ENCODE measurements at places on chromosomes 7 and 10.

DNA sequence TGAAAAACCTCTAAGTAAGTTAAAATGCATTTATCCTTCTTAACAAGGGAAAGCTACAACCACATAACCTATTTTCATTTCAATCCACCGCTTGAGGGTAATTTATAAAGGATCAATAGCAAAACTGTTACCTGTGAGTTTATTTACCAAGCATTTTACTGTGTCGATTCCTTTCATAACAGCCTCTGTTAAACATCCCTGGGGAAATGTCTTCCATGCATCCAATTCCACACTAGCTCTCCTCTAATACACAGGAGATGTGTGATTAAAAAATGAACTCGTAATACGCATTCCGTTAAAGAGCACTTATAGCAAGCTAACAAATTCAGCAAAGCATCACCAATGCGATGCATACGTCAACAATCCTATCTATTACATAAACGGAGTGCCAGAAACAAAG lies 185.7 kb downstream of the SFMBT2 start:
- DNase-seq, result no peak

DNA sequence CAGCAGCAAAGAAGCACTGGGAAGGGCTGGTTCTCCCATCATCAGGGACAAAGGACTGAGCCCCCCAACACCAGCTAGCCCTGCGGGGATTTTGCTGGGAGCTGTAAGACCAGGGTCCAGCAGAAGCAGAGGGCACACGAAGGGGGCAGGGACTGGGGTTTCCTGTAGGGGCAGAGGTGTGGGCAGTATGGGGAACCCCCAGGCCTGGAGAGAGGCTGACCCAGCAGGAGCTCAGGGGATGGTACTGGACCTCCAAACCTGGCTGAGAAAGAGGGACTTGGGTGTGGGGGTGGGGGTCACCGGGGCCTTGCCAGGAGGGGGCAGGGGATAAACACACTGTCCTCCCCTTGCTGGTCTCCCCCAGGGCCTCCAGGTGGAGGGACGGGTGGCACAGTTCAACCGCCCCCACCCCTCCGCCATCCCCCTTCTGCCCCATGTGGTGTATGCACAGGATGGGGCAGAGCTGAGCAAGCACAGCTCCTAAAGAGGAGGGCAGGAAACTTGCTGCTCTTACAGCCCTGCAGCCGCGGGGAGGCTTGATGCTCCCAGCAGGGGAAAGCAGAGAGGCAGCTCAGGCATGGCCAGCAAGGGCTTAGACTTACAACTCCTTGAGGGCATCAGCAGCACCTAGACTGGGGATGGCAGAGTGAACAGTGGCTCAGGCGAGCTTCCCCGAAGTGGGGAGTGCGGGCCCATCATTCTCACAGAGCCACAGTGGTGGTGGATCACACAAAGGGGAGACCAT lies 12.4 kb upstream of the RET start:
- DNase-seq, result no peak

DNA sequence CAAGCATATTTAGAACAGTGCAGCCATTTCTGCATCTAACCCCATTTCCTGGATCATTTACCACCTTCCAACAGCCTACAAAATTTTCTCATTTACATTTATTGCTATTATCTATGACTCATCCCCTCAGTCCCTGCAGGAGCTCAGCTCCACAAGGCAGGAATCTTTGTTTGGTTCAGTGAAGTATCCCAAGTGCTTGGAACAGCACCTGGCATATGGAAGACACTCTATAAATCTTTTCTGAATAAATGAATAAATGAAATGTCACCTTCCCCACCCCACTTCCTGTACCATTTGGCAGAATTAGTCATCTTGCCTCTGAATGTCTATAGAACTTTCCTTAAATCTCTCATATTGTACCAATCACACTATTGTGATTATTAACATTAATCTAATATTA lies 110.7 kb downstream of the HIP1 start:
- no peak for DNase-seq

DNA sequence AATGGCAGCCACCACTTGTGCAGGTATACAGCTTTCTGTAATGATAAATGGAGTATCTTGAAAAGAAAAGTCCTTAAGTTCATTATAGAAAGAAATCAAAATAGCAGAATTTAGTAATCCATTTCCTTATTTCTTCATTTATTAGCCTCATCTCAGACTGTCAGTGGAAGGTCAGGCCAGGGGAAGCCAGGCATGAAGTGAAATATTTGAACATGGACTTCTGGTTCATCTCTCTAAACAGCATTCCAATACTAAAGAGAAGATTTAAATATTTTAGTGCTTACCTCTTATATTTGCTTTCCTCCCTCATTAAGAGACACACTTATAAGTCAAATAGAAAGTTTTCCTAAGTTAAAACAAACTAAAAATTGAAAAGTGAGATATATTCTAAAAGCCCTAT lies 26.8 kb downstream of the TRDMT1 start:
- DNase-seq, result no peak

DNA sequence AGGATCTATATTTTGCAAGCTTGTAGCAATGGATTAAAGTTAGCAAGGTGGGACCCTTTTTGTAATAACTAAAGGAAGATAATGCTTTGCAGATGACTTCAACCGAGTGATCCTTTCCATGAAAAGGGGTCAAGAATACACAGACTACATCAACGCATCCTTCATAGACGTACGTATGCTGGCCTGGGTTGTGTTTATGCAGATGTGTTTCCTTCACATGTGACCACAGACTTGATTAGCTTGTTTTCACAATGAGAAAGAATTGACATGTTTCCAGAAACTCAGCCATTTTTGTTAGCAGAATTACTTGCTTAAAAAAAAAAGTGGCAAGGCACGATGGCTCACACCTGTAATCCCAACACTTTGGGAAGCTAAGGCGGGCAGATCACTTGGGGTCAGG lies 54.2 kb downstream of the MKI67 start:
- DNase-seq, result no peak

- no peak for DNase-seq
Observed at GRCh38 chr10:96978621-96979154, 146.6 kb downstream of the LCOR start.

- DNase-seq, result no peak
Observed at GRCh38 chr10:47296156-47296894, 3.7 kb upstream of the GDF10 start.

GRCh38 chr7:33411020-33411419 lies 281.7 kb downstream of the BBS9 start:
- DNase-seq, result no peak

GRCh38 chr7:80876894-80877414 lies 41.9 kb downstream of the SEMA3C start:
- no peak for DNase-seq

GRCh38 chr7:99040104-99040958 lies 103.6 kb downstream of the SMURF1 start:
- peak; percentile 84 for DNase-seq

DNA sequence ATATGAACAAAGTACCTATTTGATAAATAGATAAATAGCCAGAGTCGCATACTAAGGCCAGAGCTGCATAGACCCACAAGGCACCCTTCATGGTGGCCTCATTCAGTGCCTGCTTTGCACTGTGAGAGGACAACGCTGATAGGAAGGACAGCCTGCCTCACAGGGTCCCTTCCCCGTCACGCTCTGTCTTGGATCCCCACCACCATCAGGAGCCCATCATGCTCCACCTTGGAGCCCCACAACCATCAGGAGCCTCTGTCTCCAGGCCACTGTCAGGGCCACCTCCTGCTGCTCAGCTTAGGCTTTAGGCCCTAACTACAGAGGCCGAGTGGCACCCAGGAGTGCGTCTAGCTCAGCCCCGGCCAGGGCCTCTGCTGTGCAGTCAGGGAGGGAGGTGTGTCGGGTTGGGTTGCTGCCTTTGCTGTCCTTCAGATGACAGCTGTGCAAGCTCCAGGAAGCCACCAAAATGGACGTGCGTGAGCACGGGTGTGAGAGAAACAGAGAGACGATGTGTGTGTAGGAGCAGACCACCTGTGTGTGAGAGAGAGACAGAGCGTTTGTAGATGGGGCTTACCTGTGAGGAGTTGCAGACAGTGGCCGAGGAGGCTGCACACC lies 516.9 kb downstream of the GLRX3 start:
- no peak for DNase-seq

DNA sequence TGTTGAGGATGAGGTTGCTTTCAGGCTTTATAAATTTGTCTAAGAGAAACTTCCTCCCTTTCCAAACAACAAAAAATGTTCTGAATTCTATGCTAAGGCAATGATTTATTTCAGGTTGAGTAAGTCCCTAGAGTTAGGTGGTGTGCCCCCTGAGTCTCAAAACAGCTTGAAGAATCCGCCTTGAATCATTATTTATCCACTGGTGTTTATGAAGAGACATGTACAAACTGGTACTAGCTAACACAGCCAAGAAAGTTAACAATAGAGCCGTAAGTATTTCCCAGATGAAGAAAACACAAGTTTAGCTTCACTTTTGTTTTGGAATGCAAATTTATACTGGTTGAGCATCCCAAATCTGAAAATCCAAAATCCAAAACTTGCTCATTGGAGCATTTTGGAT lies 66.2 kb upstream of the SRPK2 start:
- DNase-seq, result no peak

DNA sequence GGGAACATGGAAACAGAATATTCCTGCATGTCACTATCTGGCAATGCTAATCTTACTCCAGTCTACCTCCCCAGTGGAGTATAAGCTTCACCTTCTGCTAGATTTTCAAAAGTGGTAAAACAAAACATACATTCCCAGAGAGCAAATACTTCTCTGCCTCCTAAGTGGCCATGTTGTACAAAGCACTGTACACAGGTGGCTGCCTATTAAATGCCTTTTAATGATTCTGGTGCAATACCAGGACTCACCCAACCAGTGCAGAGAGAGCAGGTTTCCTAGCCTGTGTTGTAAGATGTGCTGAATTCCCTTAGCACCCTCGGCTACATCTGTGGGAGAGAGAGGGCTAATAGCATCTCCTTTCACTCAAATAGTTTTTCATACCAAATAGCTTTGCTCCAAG lies 684.3 kb upstream of the NRP1 start:
- DNase-seq, result no peak

GRCh38 chr7:127995881-127996215 lies 35.4 kb downstream of the LRRC4 start:
- no peak for DNase-seq

DNA sequence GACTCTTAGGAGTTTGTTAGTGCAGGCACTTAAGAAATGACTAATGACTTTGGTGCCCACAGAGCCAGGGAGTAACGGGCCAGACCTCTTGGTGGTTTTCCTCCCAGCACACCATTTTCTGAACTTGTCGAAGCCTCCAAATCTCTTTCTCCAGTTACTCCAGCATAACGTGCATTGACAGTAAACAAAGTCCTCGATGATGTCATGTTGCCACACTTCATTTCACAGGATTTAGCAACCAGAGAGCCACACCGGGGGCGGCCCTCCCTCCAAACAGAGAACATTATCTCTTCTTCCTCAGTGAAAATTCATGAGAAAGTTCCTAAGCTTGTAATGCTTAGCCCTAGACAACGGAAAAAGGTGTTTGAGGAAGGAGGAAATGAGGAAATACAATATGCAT lies 4.0 kb upstream of the SVOPL start:
- DNase-seq, result no peak

DNA sequence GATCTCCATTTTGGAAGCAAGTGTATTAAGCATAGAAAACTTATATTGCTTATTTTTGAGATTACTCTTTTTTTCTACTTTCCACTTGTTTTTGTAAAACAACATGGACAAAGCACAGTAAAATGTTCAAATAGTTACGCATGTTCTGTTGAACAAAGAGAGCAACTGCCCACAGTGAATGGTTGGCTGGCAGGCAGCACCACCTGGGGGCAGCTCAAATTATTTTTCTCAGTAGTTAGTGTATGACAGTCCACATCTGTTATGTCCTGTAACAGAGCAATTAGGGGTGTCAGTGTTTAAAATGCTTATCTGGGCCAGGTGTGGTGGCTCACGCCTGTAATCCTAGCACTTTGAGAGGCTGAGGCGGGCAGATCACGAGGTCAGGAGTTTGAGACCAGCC lies 46.1 kb upstream of the CACUL1 start:
- no peak for DNase-seq

DNA sequence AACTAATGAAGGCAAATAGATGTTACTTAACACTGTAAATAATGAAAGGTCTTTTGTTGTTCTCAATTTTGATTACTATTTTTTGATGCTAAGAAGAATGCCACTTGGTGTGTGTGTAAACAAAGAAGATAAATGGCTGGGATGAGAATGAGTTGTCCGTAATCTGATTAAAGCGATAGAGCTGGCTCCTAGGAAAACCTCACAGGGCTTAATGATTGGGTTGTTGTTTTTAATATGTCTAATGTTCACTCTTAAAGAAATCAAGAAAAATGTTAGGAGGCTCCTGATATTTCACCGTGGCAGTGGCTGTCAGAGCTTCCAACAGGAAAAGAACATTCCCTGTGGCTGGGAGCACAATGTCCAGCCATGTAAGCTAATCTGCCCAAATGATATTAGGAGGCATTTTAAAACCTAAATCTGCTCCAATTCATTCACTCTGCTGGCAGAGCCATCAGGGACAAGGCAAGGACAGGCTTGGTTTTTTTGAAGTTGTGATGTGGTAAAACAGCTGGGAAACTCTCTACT lies 243.9 kb downstream of the SNX10 start:
- DNase-seq, result no peak

GRCh38 chr7:115822380-115822779 lies 208.2 kb downstream of the TFEC start:
- DNase-seq, result no peak

- no peak for DNase-seq
Observed at GRCh38 chr7:47438411-47439029, 143.4 kb downstream of the TNS3 start.

DNA sequence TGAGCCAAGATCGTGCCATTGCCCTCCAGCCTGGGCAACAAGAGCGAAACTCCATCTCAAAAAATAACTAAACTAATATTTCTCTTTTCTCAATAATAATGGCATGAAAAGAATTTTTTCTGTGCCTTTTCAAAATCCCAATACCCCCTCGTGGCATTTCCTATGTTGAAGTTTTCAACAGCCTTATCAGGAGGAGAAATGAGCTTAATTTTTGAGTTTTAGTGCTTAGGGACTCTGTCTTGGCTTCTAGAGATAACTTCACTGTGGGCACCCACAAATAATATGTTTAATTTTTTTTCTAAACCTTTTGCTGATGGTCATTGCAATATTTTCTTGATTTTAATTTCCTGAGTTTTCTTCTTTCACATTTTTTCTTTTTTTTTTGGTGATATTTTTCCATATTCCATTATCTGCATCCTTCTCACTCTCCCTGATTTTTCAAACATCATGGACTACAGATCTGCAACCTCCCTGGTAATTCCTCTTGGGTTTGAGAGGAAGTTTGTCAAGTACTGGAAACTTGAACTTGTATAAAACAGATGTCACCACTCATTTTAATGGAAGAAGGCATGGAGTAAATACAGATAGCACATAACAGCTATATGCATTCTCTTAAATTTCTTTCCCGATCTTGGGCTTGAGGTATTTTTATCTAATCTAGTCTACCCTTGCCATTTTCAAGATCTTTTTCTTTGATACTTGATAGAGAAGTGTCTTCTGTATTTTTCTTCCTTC lies 84.0 kb downstream of the KAT6B start:
- no peak for DNase-seq

GRCh38 chr10:44779511-44779910 lies 131.6 kb upstream of the TMEM72 start:
- no peak for DNase-seq

Data from brain microvascular endothelial cell (primary cell).